ENCODE measurements at places on chromosomes 7 and 10. TPM values are rescaled to one million over a fixed set of nuclear protein-coding genes. Genes with fewer than 3 reads are reported as not detected.

The AKR1C2 gene
- total RNA-seq: 167 TPM

The TUBAL3 gene
- 0.35 TPM for total RNA-seq

The ASB10 gene
- not detected for total RNA-seq

The ANXA8 gene
- total RNA-seq: 221 TPM

The HIPK2 gene
- 10.4 TPM for total RNA-seq

The ZCCHC24 gene
- 2.5 TPM for total RNA-seq

The PAX4 gene
- total RNA-seq: not detected

The AS3MT gene
- 2.1 TPM for total RNA-seq

The ATRNL1 gene
- total RNA-seq: 0.23 TPM

The CDNF gene
- total RNA-seq: 0.21 TPM

The MCM7 gene
- total RNA-seq: 137 TPM

The RAPGEF5 gene
- 3.3 TPM for total RNA-seq

The MCU gene
- 45.7 TPM for total RNA-seq

The MYL7 gene
- 0.51 TPM for total RNA-seq

The IDI2 gene
- total RNA-seq: not detected

The PAPSS2 gene
- total RNA-seq: 4.2 TPM

The SPOCK2 gene
- not detected for total RNA-seq

The STEAP2 gene
- 9.1 TPM for total RNA-seq

The CCDC172 gene
- total RNA-seq: not detected

The NANOS1 gene
- 0.99 TPM for total RNA-seq

The HELLS gene
- total RNA-seq: 44.2 TPM

The ASZ1 gene
- total RNA-seq: not detected

The CDK1 gene
- 71.8 TPM for total RNA-seq

The CYP2C19 gene
- total RNA-seq: 0.14 TPM

The CYP26C1 gene
- total RNA-seq: not detected

The HTR7 gene
- 10.4 TPM for total RNA-seq

The FERD3L gene
- not detected for total RNA-seq
